RKO (cell line): ENCODE measurements at places on chromosomes 16 and 17.

- no peak for DNase-seq
These were observed 5.8 kb upstream of the TRAF4 start for GRCh38 chr17:28737770-28738679.

GRCh38 chr17:76531486-76532038 is 5.9 kb downstream of the CYGB start:
- DNase-seq, result no peak

- no peak for DNase-seq
These were observed 41.3 kb upstream of the SIAH1 start for GRCh38 chr16:48426244-48427141.

DNA sequence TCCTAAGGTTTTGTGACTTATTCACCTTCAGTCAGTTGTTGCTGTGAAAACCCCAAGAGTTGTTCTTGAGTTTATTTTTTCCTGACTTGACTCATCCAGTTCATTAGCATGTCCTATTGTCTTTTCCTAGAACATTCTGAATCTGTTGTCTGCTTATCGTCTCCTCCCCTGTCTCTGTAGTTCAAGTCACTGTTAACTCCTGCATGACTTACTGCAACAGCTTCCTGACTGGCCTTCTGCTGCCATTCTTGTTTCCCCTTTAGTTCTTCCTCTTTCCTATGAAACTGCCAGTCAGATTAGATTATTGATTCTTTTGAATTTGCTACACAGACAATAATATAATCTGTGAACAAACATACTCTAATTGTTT is 161.5 kb downstream of the FTO start:
- DNase-seq, result no peak

DNA sequence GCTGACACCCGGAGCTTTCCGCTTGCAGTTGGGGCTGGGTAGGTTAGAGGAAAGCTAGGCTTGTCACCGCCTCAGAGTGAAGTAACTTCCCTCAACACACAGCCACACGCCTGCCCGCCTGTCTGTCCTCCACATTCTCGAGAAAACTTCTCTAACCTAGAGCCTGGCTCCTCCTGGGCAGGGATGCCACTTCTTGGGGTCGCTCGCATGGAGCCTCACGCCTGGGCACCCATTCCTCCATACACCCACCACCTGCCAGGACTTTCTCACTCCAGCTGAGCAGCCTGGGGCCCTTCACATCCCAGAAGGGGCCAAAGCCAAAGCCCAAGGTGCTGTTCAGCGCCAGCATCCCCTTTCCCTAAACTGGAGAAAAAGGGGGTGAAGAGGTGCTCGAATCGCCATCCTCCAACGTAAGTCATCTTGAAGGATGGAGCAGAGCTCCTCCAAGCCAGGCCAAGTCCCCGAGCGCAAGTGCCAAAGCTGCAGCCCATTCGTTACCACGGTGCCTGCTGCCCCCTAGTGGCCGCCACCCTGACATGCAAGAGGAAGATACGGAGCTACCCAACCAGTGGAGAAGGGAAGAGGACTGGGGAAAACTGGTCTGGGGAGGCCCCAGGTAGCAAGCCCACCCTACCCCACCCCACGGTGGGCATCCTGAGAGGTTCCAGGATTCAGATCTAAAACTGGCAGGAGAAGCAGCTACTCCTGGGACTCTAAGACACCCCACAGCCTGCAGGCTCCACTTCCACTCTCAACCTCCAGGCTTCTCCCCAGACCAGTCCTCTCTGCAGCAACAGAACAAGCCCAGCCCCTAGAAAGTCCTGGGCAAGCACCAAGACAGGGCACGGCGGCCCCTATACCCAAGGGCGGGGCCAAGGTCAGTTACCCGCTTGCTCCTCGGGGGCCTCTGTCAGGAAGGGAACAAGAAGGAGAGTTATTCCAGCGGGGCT is 63.1 kb downstream of the MYO18A start:
- DNase-seq, result peak; percentile 68

- no peak for DNase-seq
These were observed 15.2 kb downstream of the PHLPP2 start for GRCh38 chr16:71709229-71709781.

DNA sequence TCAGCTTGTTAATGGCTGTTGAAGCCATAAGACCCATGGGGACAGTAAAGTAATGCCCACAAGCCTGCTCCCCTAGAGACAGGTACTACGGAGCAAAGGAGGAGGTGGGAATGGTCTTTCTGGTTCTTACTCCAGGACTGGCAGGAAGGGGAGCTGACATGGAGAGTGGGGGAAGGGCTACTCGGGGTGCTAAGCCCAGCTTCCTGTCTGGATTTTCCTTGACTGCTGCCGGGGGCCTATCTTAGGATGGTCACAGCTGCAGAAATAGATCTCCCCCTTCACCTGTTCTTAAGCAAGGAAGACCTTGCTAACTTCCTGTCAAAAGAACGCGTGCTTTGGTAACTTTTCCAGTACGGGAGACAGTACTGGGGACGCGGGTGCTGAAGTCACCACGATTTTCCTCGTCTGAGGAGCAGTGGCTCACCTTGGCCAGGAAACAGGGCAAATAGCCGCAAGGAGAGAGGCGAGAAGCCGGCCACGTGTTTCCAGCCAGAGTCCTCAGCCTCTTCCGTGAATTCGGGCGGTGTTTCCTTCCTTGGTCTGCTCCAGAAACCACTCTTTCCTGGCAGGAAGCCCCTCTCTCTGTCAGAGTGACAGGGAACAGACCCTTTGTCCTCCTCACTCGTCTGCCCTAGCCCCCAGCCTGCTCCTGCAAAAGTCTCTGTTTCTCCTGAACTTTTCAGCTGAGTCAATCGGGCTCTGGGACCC is 656 bp upstream of the PRR29 start:
- no peak for DNase-seq

DNA sequence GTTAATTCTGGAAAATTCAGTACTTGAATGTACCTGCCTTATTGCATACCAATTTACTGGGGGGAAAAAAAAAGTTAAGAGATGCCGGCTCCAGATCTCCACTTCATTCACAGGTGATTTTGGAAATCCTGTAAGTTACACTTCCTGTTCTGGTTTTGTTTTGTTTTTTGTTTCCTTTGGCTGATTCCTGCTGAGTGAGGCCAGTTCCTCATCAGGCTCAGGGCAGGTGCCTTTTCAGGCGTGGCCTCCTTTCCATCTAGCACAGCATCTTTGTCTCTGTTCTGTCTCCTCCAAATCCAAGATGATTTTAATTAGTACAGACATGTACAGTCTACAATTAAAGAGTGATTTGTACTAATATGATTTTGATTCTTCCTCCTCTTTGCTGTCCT is 19.2 kb downstream of the CYB561 start:
- no peak for DNase-seq

- DNase-seq, result peak; percentile 78
These were observed 2.7 kb downstream of the FHOD1 start for GRCh38 chr16:67244387-67245185.

DNA sequence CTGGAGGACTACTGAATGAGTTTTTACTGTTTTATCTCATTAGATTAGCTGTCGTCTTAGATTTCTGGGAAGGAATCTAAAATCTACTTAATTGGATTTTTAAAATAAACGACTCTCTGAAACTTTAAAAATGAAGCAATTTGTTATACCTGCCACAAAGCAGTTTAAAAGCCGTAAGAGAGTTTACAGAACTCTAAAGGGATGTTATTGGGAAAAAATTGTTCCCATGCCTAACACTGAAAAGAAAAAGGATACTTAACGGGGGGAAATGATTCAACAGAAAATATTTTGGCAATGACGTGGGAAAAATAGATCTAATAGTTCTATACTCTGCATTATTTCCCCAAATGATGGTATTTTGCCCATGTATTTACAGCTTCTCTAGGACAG is 27.0 kb downstream of the ARHGAP17 start:
- DNase-seq, result no peak

- DNase-seq, result no peak
These were observed 15.8 kb upstream of the CCL5 start for GRCh38 chr17:35895636-35896587.

- peak; percentile 16 for DNase-seq
These were observed 221.5 kb downstream of the IRF8 start for GRCh38 chr16:86120201-86121192.

DNA sequence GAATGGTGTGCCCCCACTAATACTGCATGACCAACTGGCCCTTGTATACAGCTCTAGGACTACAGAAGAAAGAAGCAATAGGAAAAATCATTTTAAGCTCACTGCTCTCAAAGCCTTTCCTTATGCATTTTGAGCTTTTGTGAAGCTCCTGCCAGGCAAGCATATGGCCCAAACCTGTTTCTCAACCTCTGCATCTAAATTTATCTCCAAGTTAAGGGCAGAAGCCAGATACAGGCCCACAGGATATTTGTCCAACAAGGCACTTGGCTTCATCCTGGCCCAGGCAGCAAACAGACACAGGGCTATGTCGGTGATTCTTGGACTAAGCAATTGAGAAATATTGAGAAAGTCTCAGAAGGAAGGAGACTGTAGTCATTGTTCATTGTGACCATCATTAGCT is 43.9 kb downstream of the CCT6B start:
- DNase-seq, result no peak

DNA sequence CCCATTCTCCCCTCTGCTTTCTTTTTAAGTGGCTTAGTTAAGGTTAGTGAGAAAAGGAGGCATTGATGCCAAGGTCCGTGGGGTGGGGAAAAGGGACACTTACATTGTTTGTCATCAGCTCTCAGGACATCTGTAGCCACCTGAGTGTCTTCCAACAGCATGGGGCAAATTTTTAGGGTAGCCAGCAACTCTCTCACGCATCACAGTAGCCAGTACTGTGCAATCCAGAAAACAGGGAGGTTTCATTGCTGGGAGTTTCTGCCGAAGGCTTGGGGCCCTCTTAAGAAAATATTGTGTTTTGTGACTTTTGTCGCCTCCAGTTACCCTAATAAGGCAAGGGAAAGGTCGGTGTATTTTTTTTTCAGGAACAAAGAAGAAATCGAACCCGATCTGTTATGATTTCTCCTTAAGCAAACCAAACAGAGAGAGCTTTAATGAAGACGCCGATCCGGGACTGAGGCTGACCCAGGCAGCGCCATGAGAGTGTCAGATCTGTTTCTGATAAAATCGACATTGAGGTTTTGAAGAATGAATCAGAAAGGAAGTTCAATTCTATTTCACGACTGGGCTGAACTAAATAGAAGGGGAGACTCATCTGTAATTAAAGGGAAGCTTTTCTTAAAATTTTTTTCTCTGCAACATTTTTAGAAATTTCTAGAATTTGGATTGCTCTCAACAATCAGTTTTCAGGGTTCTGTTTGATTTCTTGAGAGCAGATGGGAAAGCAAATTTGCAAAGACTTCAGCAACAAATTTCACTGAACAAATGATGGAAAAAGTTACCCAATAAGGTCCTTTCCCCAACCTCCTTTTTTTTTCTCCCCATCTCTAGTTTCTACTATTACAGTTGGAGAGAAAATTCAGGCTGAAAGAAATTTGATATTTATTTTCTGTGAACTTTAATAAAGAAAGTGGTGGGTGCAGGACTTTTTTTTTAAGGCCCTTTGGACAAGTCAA is 144.7 kb upstream of the IRX3 start:
- DNase-seq, result no peak

DNA sequence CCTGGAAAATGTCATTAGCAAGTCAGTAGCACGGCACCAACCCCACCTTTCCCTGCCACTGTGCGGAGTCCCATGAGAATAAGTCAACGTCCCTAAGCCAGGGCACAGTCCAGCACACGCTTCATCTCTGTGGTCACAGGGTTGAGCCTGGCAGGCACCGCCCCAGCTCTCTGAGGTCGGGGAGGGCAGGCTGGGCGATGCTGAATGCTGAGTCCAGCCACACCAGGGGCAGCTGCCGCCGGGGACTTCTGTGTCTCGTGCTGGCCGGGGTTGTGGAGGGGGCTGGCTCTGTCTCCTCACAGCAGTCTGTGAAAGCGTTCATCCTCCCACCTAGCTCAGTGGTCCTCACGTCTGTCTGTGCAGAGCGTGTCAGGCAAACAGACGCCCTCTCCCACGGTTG is 53.2 kb downstream of the BANP start:
- no peak for DNase-seq

DNA sequence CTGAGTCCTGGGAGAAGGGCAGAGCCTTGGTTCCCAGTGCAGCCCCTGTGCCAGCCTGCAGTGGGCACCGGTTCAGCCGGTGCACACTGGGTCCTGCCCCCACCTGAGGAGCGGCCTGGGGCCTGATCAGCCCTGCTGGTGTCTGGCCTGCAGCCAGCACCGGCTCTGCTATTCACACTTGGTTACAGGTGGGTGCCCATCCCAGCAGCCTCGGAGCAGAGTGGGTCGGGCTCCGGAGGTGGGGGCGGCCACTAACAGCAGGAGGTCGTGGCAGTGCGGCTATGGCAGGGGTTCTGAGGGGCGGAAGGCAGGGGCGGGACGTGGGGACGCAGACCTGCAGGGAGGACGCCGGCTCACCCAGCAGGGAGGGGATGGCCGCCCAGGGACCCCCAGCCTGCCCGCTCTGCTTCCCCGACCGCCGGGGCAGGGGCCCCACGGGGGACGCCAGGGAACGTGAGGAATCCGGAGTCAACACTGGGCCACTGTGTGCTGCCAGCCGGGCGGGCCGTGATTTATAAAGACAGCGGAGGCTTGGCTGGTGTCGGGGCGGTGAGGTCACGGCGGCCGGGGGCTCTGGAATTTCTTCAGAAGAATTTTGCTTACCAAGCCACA is 20.3 kb downstream of the METRNL start:
- DNase-seq, result no peak

DNA sequence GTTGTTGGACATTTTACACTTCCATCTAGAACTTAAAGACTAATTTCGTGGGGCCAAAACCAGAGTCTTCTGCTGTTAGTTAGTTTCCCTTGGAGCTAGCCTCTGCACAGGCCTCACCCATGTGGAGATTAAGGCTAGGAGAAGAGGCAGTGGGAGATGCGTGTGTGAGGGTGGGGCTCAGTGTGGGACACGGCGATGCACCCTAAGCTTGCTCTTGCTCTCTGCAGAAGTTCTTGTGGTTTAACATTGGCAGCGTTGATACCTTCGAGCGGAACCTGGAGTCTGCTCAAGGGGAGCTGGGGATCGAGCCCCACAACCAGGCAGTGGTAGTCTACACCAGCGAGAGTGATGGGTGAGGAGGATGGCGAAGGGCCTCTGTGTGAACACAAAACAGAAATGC is 34.0 kb downstream of the DBNDD1 start:
- DNase-seq, result no peak

GRCh38 chr16:80273635-80274538 is 266.9 kb upstream of the DYNLRB2 start:
- DNase-seq, result no peak

GRCh38 chr17:11589716-11590115 is 8.6 kb upstream of the DNAH9 start:
- DNase-seq, result no peak
